Right atrium auricular region (tissue), 2 donors: ENCODE measurements at places on chromosomes 12 and 14. TPM values are rescaled to one million over a fixed set of nuclear protein-coding genes. Genes with fewer than 3 reads are reported as not detected.

- H3K36me3 ChIP-seq, result no peaks in the 10 kb centered on the region
- DNase-seq, result no peak
- no peaks in the 10 kb centered on the region for H3K27me3 ChIP-seq
Observed at GRCh38 chr12:52946797-52947547, 1.9 kb upstream of the KRT18 start.

- no peak overlapping the region for H3K4me3 ChIP-seq
- H3K27me3 ChIP-seq, result no peaks in the 10 kb centered on the region
- H3K27ac ChIP-seq, result peak overlapping the region; percentile 85
Observed at GRCh38 chr12:132495629-132496357, 5.8 kb downstream of the FBRSL1 start.

DNA sequence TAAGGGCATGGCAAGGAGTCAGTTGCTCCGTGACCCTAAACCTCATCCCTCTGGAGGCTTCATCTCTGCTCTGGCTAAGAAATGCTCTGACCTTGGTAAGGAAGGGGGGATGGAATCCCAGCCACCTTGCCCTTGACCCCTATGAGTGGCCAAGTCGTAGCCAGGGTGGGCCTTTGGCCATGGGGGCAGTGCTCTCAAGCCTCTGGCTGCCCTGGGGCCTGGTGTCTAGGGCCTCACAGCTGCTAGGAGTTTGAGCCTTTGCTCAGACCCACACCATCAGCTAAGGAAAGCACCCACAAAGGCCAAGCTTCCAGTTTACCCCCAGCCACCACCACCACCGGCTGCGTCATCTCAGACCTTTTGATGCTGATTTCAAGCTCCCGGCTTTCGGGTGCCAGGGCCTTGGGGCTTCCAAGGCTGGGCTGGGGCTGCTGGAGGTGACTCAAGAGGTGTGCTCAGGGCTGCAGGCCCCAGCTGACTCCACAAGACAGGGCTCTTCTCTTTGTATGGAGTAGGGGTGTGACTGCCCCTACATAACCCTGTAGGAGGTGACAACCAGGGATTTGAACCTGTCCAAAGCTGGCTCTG, 3.7 kb downstream of the ASB2 start:
- no peaks in the 10 kb centered on the region for H3K27me3 ChIP-seq
- peaks cover 4% of the 10 kb centered on the region for H3K36me3 ChIP-seq
- peak overlapping the region; percentile 88 for H3K27ac ChIP-seq
- no peak for DNase-seq
- H3K4me3 ChIP-seq, result no peak overlapping the region

RNASE1 gene
- total RNA-seq, result 343 TPM

AKAP5 gene
- total RNA-seq, result 0.24 TPM
